ENCODE measurements at places on chromosomes 3 and 15. TPM values are rescaled to one million over a fixed set of nuclear protein-coding genes. Genes with fewer than 3 reads are reported as not detected.

Gene LRRC31
- total RNA-seq, result not detected

GRCh38 chr3:181252631-181253030 is 263.1 kb upstream of the DNAJC19 start:
- H3K36me3 ChIP-seq, result no peaks in the 10 kb centered on the region
- no peak overlapping the region for H3K4me3 ChIP-seq
- no peaks in the 10 kb centered on the region for H3K4me1 ChIP-seq
- no peak overlapping the region for H3K27ac ChIP-seq
- no peak for DNase-seq

DNA sequence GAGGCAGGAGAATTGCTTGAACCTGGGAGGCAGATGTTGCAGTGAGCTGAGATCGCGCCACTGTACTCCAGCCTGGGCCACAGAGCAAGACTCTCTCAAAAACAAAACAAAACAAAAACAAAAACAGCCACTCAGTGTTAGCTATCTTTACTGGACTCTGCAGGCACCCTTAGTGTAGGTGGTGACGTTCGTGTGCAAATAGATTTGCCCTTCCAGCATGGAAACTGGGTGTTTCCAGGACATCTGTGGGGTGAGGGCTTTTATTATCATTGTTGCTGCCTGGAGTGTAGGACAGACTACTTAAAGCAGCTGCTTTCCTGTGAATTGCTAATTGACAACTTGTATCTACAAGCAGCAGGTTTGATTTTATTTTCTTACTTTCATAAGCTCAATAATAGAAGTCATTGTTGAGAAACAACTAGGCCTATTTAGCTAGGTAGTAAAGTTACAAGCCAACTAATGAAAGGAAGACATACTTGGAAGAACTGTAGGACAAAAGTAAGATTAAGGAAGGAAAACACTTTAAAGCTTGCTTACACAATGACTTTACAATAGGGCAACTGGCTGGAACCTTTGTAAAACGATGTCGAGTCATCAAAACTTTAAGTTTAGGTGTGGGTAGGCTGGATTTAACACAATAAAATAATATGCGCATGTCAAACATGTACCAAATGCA is 25.4 kb upstream of the SPPL2A start:
- H3K36me3 ChIP-seq, result no peaks in the 10 kb centered on the region
- no peak overlapping the region for H3K4me3 ChIP-seq
- H3K27me3 ChIP-seq, result no peaks in the 10 kb centered on the region
- no peaks in the 10 kb centered on the region for H3K4me1 ChIP-seq
- no peak overlapping the region for H3K27ac ChIP-seq

DNA sequence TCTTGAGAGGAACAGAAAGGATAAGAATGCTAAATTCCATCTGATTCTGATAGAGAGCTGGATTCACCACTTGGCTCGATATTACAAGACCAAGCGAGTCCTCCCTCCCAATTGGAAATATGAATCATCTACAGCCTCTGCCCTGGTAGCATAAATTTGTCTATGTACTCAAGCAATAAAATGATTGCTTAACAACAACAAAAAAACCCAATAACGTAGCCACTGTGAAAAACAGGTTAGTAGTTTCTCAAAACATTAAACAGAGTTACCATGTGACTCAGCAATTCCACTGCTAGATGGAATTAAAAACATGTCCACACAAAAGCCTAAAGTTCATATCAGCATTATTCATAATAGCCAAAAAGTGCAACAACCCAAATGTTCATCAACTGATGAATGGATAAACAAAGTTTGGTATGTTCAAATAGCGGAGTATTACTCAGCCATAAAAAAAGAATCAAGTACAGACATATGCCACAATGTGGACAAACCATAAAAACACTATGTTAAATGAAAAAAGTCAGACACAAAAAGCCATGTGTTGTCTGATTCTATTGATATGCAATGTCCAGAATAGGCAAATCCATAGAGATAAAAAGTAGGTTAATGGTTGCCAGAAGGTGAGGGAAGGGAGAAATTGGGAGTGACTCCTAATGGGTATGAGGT is 16.8 kb downstream of the BCL2L10 start:
- DNase-seq, result peak; percentile 93
- no peak overlapping the region for H3K27ac ChIP-seq
- no peaks in the 10 kb centered on the region for H3K36me3 ChIP-seq
- no peak overlapping the region for H3K4me3 ChIP-seq

GRCh38 chr3:159273608-159274007 is 471.8 kb downstream of the MFSD1 start:
- DNase-seq, result peak; percentile 43
- no peaks in the 10 kb centered on the region for H3K27me3 ChIP-seq
- no peaks in the 10 kb centered on the region for H3K36me3 ChIP-seq
- H3K4me3 ChIP-seq, result no peak overlapping the region

DNA sequence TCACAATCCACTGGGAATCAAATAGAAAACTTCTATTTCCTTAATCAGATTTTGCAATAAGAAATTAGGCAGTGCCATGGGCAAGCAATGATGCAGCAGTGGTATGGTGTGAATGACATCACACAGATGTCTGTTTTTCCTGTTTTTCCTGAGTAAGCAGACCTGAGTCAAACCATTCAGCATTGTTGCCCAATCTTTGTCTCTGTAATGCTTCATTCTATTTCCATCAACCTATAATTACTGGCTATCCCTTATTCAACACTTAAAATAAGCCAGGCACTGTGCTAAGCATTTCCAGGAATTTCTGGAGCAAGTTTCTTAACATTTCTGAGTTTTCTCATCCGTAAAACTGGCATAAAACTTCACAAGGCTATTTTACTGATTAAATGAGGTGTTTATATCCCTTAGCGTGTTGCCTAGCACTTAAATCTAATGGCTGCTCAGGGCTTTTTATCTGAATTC is 11.3 kb upstream of the OXSR1 start:
- H3K36me3 ChIP-seq, result no peaks in the 10 kb centered on the region
- H3K27me3 ChIP-seq, result no peaks in the 10 kb centered on the region
- H3K27ac ChIP-seq, result no peak overlapping the region
- DNase-seq, result peak; percentile 80

- H3K27ac ChIP-seq, result no peak overlapping the region
- H3K36me3 ChIP-seq, result no peaks in the 10 kb centered on the region
- H3K4me3 ChIP-seq, result no peak overlapping the region
- no peaks in the 10 kb centered on the region for H3K27me3 ChIP-seq
- H3K4me1 ChIP-seq, result peaks cover 6% of the 10 kb centered on the region
- peak; percentile 77 for DNase-seq
Measured at GRCh38 chr15:56821721-56822425, 88.6 kb upstream of the ZNF280D start.

Data from IMR-90 (cell line).